Activated CD8-positive, alpha-beta memory T cell treated with anti-CD3 and anti-CD28 coated beads for 1 hour (primary cell): ENCODE measurements at places on chromosomes 7 and 10.
A peak's percentile ranks its signal among the peaks of the same experiment; 100 is the strongest.

GRCh38 chr10:124138195-124138882 lies 44.9 kb upstream of the CHST15 start:
- no peak for DNase-seq

DNA sequence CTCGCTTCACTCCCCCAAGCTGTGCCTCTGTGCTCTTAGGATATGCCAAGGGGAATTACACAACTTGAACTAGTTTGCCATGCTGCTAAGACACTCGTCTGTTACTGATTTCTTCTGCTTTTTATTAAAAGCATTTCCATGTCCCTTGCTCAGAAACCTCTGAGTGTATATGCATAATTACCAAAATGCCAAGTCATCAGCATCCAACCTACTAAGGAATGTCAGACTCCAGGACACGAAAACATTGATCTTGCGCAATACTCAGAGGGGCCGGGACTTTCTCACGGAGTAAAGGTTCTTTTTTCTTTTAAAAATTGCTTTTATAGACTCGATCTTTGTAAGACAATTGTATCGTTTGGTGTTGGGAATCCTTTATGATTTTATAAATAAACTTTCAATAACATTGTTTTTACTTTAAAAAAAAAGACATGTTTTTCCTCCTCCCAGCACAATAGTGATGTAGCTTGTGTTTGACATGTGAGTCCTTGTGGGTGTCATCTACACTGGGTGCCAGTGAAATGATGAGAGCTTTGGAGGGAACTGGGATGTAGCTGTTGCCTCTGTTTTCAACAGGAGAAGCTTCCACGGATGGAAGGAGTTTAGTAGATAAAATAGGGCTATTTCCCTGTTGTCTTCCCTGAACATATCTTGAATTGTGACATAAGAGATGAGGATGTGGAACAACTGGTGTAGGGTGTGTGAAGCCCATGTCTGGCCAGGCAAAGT lies 43.6 kb downstream of the CNNM1 start:
- DNase-seq, result no peak

GRCh38 chr7:127840226-127840951 lies 188.4 kb downstream of the SND1 start:
- DNase-seq, result no peak

GRCh38 chr10:72509206-72509799 lies 116.6 kb downstream of the MICU1 start:
- DNase-seq, result no peak

- DNase-seq, result no peak
Observed at GRCh38 chr10:26335574-26336093, 102.5 kb upstream of the APBB1IP start.

DNA sequence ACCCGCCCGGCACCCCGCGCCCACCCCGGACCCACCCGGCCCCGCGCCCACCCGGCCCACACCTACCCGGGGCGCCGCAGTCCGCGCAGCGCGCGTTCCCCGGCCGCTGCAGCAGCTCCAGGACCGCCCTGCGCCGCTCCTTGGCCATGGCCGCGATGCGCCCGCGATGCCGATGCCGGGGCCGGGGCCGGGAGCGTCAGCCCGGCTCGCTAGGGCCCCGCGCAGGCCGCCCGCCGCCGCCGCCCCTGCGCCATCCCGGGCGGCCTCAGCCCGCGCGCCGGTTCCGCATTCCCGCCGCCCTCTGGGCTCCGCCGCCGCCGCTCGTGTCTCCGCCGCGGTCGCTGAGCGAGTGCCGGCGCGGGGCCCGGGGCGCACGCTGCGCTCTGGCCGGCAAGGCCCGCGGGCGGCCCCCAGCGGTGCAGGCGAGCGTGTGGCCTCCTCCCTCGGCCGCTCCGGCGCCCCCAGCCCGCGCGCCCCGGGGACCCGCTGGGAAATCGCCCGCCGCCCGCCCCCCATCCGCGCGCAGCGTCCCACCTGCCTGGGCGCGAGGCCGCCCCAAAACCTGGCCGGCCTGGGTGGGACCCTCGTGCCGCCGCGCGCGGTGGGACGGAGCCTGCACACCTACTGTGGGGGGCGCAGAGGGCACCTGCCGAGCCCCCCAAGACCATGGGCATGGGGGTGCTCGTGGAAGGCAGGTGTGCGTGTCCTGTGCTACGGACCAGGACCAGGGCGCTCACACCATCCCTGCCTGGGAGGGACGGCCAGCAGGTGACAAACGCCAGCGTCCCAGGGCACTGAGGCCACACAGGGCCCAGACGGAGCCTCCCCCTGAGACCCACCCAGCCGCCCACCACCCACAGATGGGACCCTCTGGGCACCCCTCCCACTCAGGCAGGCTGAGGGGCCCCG lies at the start of gene ADAP1:
Gene ADAP1 (minus strand): TSS at position 351 of the 909 bp plus-strand sequence. CDS start 203 bp downstream, at position 148.
- peak; percentile 36 for DNase-seq

GRCh38 chr10:11875494-11876281 lies 52.5 kb downstream of the PROSER2 start:
- DNase-seq, result no peak

DNA sequence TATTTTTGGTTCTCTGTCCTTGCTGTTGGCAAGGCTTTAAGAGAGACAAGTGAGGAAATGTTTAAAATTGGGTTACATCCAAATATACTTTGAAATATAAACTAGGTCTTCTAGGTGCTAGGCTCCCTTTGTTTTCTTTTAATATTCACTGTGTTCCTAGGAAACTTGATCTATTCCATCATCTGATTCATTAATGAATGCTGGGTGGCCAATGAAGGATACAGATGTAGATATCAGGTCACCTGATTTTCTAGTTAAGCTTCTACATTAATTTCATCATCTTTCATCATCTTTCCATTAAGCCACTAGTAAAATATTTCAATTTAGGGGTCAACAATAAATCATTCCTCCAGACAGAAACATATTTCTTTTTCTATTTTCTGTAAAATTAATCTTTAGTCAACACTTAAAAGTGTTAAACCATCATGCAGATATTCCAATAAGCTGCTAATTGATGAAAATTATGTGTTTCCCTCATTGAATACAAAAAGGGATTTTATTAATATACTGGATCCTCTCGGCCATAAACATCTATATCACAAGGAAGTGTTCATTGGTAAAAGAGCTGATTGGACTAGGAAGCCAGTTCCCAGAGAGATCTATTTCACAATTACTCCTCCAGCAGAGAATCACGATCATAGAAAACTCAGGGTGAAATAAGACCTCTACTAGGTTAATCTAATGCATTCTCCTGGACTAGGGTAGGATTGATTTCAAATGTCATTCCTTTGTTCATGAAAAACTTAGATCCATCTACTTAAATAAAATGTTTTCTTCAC lies 14.7 kb downstream of the HGF start:
- no peak for DNase-seq

GRCh38 chr10:17445400-17445998 lies 8.9 kb downstream of the ST8SIA6 start:
- no peak for DNase-seq

GRCh38 chr7:64758151-64758550 lies 36.1 kb upstream of the ZNF138 start:
- DNase-seq, result no peak

DNA sequence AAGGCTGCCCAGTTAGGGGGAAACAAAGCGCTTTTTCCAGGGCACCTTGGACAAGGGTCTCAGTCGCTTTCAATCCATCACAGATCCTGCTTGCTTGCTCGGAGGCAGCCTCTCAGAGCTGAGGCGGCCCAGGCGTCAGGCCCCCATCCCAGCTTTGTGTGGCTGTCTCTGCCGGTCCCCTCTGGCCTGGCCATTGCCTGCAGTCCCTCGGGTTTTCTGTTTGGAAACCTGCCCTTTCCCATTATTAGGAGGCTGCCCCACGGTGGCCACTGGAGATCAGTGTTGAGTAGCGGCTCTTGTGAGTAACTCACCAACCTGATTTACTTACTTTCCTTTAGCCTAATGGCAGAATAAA lies 216.1 kb downstream of the GLRX3 start:
- no peak for DNase-seq

DNA sequence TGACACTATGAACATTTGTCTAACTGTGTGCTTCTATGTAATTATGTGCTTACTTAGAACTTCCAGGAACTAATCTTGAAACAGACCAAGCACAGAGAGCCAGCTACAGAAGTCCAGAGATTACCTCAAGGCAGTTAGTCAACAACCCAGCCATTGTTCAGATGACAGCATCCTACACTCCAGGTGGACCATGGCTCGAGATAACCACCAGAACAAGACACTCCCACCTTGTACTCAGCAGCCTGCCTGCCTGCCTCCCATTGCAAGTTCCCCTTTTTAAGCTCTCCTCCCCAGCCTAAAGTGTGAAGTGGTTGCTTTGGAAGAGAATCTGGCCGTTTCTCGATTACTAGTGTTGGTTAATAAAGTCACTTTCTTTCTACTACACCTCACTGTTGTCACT lies 1080.6 kb upstream of the LRRN3 start:
- DNase-seq, result no peak

DNA sequence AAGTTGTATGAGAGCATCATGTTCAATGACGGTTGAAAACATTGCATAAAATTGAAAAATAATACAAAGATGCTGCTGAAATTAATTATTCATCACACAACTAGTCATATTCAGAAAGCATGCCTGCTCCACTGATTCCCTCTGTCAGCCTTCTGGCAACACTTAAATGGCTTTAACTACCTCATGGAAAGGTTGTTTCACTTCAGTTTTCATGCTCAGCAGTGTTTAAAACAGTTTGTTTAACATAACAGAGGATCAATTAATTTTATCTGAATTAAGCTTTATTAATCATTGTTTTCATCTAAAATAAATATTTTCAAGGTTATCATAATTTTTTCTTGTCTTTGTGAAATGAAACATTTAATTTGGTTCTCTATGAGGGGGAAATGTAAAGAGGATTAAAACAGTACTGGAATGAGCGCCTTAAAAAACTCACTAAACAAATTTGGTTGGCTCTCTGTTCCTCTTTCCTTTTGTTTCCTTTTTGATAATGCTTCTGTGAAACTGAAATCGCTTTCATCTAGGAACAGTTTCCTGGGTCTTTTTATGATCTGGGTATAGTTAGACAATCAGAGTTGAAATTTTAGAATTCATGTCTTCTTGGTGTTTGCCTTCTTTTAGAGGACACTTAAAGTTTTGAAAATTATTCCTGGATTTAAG lies 427.4 kb downstream of the SH2D4B start:
- DNase-seq, result no peak
